Effector CD8-positive, alpha-beta T cell (primary cell): ENCODE measurements at places on chromosomes 11 and 22.

DNA sequence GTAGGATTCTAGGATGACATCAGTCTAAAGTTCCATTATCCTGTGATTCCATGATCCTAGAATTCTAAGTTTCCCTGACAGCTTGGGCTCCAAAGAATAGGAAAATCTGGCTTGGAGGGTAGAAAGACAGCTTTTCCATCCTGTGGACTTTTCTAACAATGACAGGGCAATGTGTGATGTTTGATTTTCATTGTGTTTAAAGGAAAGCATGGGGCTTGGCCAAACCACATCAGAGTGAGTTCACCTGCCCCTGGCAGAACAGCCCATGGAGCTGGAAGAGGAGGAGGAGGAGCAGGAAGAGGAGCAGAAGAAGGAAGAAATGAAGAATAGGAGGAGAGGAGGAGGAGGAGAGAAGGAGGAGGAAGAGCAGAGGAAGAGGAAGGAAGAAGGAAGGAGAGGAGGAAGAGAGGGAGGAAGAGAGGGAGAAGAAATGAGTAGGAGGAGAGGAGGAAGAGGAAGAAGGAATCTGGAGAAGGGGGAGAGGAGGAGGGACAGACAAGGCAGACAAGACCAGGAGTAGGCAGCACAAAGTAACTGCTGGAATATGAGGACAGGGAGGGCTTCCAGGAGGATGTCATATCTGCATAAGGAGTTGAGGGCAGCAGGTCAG, 53.1 kb upstream of the WNT11 start:
- DNase-seq, result no peak

DNA sequence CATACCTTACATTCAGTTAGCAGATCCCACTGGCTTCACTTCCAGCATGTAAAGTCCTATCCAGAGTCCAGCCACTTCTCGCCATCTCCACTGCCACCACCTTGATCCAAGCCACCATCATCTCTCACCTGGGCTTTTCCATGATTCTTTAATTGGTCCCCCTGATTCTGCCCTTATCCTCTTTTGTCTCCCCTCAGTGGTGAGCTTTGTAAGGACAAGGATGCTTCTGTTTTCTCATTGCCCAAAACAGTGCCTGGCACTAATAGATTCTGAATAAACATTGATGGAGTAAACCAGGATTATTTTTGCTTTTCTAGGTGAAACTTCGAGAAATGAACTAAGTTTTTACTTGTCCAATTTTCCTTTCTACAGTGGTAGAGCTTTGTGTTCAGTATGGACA, 4.4 kb downstream of the POLA2 start:
- DNase-seq, result no peak

DNA sequence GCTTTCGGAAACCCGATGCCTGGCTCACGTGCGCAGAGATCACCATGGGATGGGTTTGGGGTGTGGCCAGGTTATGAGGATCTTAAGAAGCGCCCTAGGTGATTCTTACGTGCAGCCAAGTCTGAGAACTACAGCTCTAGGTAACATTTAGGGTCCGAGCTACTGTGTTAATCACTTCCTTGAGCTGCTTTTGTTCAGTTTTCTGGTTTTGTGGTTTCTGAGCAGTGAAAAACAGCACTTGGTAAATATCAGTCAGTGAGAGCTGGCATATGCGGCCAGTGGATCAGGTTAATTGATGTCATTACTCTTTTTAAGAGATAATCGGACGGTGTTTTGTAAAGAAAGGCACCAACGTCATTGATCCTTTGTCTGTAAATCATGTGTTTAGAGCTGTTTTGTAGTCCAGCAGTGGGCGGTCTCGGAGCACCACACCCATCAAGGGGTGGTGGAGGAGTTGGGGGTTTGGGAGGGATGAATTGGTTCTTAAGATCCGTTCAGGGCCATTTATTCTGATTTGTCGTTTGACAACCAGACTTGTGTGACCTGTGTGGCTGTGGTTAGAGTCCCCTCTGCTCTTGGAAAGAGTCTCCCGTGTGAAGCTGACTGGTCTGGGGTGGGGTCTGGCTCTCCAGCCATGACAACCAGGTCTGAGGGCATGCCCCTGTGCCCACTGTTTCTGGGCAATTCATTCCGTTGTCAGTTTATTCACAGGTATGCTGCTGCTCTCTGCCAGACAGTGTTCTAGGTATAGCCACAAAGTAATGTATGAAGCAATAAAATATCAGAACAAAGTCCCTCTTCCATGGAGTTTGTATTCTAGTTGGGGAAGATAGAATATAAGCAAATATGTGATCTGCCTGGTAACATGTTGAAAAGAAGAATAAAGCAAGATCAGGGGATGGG, 61.9 kb upstream of the SORL1-AS1 start:
- no peak for DNase-seq

GRCh38 chr11:86197448-86197847, 47.1 kb upstream of the EED start:
- DNase-seq, result no peak

GRCh38 chr11:46537537-46538295, 56.1 kb downstream of the AMBRA1 start:
- peak; percentile 39 for DNase-seq

GRCh38 chr11:32385998-32386397, 49.3 kb downstream of the WT1 start:
- no peak for DNase-seq

DNA sequence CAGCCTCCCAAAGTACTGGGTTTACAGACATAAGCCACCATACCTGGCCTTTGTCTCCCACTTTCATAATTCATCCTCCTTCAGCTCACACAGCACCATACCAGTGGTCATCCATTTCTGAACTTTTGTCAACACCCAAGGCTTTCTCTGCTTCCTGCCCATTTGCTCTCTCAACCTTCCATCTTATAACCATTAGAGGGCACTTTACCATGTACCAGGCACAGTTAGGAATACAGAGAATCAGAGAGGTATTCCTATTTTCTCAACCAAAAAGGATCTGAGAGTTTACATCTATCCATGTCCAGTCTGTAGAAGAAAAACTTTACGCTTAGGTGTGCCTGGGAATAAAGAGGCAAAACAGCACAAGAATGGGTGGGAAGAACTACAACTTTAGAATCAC, 397.6 kb downstream of the BUD13 start:
- DNase-seq, result no peak

GRCh38 chr11:29171360-29171950, 845.4 kb downstream of the KCNA4 start:
- no peak for DNase-seq

- DNase-seq, result no peak
Measured at GRCh38 chr22:41364955-41365354, 16.8 kb upstream of the TEF start.

DNA sequence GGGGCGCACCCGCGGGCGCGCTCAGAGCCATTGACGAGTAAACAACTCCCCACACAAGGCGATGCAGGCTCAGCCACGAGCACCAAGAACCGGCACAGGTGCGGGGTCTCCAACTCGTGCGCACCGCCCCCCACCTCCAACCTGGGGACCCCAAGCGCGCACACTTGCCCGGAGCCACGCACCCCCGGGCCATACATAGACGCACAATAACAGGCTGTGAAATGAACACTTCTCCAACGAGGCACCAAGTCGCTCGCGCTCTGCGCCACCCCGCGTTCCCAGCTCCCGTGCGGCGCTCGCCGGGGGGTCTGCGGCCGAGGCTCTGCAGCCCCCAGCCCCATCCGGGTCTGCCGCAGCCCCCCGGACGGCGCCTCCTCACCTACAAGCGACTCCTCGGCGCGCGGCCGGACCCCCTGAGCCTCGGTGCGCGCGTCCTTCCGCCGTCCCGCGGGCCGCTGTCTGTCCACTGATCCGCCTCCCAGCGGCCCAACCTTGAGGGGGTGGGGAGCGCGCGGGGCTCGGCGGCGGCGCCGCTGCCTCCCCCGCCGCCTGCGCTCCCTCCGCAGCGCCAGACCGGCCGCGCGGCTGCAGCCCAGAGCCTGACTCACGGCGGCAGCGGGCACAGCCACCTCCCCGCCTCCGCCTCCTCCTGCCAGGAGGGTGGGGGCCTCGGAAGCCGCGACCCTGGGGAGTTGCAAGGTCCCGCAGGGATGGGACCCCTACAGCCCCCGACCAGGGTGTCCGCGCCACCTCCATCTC, 1.6 kb downstream of the IFITM10 start:
- DNase-seq, result no peak

DNA sequence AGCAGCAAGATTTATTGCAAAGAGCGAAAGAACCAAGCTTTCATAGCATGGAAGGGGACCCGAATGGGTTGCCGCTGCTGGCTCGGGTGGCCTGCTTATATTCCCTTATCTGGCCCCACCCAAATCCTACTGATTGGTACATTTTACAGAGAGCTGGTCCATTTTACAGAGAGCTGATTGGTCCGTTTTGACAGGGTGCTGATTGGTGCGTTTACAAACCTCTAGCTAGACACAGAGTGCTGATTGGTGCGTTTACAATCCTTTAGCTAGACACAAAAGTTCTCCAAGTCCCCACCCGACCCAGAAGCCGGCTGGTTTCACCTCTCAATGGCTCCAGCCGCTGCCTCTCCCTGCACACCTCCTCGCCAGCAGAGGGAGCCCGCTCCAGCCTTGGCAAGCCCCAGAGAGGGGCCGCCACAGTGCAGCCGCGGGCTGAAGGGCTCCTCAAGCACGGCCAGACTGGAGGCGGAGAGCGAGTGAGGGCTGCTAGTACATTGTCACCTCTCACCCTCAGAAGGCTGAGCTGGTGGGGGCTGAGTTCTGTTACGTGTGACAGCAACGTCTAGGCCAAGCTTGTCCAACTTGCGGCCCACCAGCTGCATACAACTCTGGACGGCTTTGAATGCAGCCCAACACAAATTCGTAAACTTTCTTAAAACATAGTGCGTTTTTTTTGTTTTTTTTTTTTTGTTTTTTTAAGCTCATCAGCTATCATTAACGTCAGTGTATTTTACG, 8.7 kb downstream of the PTH start:
- peak; percentile 28 for DNase-seq

- DNase-seq, result no peak
Measured at GRCh38 chr11:117604336-117604995, 192.6 kb downstream of the DSCAML1 start.

DNA sequence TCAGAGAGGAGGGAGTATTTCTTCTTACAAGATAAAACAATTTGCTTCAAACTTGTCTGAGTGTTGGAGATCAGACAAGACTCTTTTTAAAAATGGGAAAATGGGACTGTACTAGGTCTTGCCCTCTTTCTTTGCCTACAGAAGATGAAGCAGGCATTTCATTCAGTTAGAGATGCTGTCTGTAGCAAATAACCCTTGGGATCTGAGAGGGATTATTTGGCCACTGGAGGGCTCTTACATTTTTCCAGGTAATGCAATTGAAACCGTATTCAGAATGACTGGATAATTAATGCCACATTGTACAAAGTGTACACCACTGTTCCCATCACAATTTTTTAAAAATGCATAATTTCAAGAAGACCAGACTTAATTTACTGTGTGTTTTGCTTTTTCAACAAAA, 258.5 kb upstream of the KIRREL3 start:
- DNase-seq, result no peak

- DNase-seq, result no peak
Measured at GRCh38 chr11:20368438-20368837, 4.9 kb downstream of the HTATIP2 start.

DNA sequence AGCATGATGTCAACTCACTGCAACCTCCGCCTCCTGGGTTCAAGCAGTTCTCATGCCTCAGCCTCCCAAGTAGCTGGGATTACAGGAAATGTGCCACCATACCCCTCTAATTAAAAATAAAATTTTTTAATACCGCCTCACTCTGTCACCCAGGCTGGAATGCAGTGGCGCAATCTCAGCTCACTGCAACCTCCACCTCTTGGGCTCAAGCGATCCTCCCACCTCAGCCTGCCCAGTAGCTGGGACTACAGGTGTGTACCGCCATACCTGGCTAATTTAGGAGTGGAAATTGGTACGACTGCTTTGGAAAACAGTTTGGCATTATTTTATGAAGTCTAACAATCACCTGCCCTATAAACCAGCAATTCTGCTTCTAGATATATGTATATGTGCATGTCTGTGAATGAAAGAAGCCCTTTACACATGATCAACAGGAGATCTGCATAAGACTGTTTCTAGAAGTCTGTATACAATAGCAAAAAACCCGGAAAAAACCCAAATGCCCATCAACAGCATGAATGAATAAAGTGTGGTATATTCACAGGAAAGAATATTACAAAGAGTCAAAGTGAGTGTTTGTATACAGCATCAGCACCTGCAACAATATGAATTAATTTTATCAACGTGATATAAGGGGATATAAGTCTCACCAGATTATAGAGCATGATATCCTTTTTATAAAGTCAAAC, 16.0 kb downstream of the SLC35F2 start:
- DNase-seq, result no peak

GRCh38 chr11:37946155-37946766, 1348.2 kb upstream of the RAG2 start:
- no peak for DNase-seq

DNA sequence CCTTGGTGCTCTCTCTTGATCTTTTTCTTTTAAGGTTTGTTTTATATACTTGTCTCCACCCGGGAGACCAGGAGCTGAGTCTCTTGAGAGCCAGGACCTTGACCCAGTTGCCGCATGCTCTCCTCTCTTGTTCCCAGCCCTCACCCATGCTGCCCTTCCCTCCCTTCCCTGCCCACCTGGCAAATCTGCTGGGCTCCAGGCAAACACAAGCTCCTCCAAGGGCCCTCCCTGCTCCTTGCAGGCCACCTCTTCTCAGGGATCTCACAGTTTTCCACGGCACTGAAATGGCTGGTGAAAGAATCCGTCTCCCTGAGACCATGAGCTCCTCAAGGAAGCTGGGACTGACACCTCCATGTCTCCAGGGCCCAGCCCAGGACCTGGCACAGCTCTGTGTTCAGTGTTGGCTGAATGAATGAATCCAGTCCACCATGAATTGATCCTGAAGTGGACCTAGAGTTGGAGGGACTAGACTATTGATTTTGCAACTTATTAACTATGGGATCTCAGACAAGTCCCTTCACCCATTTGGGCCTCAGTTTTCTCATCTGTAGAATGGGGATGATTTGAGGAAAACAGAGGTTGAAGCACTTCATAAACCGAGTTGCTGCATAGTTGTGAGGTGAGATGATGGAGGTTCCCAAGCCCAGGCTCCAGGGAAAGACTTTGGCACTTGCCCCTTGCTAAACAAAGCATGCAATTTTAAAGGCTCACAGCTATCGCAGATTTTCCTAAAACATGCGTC, 25.1 kb upstream of the FBLN1 start:
- no peak for DNase-seq
